ENCODE measurements at places on chromosomes 3 and 15.
A peak's percentile ranks its signal among the peaks of the same experiment; 100 is the strongest.

- DNase-seq = no peak
These were observed 105.8 kb downstream of the FNDC3B start for GRCh38 chr3:172145031-172145686.

- no peak for DNase-seq
These were observed 290.7 kb downstream of the CHST2 start for GRCh38 chr3:143410259-143410658.

GRCh38 chr3:35900079-35900478, 260.8 kb downstream of the ARPP21 start:
- DNase-seq = no peak

- DNase-seq = no peak
These were observed 9.9 kb downstream of the RRP9 start for GRCh38 chr3:51931756-51932155.

DNA sequence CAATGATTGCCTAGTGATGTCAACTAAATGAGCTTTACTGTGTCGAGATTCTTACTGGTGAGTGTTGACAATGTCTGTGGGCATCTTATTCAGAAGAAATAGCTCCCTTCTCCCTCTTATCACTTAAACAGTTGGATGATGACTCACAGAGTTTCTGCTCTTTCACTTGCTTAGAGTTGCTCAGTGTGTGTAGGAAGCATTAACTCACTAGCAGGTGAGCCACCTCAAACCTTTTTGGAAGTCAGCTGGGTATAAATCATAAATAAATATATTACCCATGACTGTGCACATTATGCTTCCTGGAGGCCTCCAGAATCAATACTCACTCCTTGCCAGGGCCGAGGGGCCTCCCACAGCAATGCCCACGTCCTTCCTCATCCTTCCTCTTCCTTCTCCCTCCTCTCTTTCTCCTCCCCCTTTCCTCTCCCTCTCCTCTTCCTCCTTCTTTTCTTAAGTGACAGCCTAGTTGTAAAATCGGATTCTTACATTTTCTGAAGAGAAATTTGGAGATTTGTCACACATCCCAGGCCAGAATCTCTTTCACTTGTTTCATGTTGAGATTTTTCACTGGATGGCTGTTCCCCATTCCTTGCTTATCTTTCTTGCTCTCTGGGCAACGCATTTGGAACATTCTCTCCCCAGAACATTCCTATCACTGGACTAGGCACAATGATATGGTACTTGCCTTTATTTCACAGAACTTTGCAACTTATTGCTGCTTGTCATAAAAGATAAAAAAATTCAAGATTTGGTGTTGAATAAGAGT, 17.5 kb downstream of the SHC4 start:
- no peak for DNase-seq

DNA sequence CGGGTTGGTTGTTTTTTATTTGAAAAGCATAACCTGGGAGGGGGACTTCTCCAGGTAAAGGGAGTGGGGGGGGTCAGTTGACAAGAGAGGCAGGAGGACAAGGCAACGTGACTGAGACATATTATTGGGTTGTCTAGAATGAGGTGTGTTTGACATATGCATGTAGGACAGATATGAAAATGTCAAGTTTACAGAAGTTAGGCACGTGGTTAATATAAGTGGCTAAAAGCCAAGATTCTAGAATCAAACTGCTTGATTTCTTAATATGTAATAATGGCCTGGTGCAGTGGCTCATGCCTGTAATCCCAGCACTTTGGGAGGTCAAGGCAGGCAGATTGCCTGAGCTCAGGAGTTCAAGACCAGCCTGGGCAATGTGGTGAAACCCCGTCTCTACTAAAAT, 212.8 kb downstream of the SQOR start:
- DNase-seq = no peak

DNA sequence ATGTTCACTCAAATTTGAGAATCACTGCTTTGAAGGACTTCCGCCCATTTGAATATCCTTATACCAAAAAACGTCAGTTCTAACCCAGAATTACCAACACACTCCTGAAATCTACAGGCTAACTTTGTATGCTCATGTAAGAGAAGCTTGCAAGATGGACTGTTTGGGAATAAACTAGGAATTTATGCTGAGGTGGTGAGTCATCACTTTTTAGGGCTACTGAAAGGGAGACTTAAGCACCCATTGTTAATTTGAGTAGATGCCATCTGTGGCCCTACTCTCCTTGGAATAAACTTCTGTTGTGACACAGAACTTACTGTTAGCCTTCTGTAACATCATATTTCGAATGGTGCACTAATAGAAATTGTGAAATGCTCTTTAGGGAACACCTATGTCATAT, 74.6 kb downstream of the FGF12 start:
- DNase-seq = no peak

GRCh38 chr3:120683213-120683612, 1.2 kb upstream of the HGD start:
- no peak for DNase-seq

GRCh38 chr15:33089878-33090757, 104.4 kb downstream of the FMN1 start:
- DNase-seq = no peak

- peak; percentile 27 for DNase-seq
These were observed 63.7 kb upstream of the ULK4 start for GRCh38 chr3:42025370-42026138.

GRCh38 chr3:129314386-129315222, 35.9 kb downstream of the HMCES start:
- DNase-seq = peak; percentile 28

DNA sequence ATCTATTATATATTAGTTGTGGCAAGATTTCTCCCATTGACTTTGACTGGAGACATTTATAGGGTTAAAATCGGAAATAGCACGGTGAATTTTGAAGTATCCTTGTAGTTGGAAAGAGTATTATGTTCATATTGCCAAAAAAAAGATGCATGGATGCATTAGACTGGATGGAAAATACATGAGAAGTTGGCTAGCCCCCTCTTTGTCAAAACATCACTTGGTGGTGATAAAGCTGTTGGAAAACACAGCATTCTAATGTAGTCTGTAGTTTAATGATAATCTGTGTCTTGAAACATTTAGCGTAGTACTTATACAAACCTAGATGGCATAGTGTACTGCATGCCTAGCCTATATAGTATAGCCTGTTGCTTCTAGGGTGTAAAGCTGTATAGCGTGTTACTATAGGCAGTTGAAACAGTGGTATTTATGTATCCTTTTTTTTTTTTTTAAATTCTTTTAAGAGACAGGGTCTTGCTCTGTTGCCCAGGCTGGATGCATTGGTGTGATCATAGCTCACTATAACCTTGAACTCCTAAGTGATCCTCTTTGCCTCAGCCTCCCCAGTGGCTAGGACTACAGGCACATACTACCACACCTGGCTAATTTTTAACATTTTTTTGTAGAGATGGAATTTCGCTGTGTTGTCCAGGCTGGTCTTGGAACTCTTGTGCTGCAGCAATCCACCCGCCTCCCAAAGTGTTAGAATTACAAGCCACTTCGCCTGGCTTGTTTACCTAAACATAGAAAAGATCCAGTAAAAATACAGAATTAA, 21.8 kb downstream of the CTNNB1 start:
- no peak for DNase-seq

GRCh38 chr3:29427266-29428103, 146.6 kb downstream of the RBMS3 start:
- no peak for DNase-seq

GRCh38 chr3:31377045-31377642, 155.6 kb upstream of the STT3B start:
- peak; percentile 45 for DNase-seq

DNA sequence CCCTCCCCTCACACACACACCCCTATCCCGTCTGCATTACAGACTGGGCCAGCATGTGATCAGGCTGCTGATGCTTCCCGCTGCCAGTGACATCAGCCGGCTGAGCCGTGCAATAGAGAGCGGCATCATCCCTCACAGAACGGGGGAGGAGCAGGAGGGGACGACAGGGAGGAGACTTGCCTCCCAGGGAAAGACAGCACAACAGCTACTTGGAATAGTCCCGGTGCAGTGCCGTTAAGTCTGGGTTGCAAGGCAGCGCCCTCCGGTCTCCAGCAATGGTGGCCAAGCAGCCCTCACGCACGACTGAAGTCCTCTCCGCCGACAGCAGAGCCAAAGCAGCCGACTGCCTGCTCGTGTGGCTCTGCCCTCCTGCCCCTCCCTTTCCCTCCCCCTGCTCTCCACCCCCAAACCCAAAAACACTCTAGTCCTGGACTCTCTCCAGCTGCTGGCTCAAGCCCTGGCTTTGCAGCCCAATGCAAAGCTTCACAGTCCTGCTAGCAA, 31.5 kb upstream of the RPS17 start:
- DNase-seq = no peak

GRCh38 chr15:44385344-44385942, 42.0 kb upstream of the CTDSPL2 start:
- DNase-seq = no peak

GRCh38 chr3:52471371-52472238, 16.2 kb downstream of the NISCH start:
- peak; percentile 60 for DNase-seq

GRCh38 chr3:127848131-127849129, 26.1 kb upstream of the MGLL start:
- no peak for DNase-seq

DNA sequence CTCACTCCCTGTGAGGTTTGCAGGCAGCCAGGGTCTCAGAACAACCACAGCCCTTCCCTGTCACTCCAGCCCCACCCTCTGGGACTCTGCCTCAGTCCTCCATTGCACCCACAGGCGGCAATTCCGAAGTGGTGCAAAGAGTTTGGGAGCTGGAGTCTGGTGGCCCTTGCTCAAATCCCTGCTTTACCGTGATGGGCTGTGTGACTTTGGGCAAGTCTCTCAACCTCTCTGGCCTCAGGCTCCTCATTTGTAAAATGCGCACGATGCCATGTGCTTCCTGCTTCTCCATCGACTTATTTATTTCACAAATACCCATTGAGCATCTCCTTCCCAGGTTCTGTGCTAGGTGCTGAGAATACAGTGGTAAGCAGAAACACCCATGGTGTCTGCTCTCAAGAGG, 7.3 kb upstream of the ATP2B2 start:
- no peak for DNase-seq

DNA sequence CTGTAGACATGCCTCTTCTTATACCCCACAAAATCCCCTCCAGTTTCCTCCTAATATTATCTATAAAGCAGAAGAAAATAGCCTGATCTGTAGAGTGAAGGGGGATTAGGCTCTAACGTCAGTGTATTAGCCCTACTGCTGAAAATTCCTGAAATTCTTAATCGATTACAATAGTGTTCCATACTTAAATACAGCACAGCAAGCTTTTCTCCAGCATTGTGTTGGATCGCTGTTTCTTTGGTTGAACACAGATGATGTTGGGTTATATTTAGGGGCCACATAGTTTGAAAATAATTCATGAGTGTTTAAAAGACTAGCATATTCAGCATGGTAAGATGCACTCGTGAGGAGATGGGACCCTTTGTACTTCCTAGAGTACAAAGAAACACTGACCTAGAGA, 52.5 kb downstream of the PIAS1 start:
- no peak for DNase-seq

GRCh38 chr15:28026221-28026620, 72.9 kb downstream of the OCA2 start:
- DNase-seq = no peak

- no peak for DNase-seq
These were observed 19.4 kb upstream of the ATP8B4 start for GRCh38 chr15:50138391-50138790.

DNA sequence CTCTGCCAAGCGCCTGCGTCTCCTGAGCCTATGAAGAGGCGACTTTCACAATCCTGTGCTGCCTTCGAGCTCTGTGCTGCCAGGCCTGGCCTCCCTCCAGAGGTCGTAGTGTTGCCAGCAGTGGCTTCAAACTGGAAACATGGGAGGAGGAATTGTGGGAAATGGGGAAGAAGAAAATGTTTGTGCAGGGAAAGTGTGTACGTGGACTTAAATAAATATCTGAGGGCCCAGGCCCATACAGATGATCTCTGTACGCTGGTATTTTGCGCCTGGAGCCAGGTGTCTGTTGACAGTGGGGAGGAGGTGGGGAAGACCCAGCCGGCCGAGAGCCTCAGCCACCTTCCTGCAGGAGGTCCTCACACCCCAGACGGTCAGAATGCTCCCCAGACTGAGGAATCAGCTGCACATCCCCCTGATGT, 44.6 kb downstream of the ZBTB38 start:
- DNase-seq = no peak

- no peak for DNase-seq
These were observed 27.8 kb downstream of the CHP1 start for GRCh38 chr15:41258750-41259471.
